ENCODE measurements at places on chromosomes 4 and X.

DNA sequence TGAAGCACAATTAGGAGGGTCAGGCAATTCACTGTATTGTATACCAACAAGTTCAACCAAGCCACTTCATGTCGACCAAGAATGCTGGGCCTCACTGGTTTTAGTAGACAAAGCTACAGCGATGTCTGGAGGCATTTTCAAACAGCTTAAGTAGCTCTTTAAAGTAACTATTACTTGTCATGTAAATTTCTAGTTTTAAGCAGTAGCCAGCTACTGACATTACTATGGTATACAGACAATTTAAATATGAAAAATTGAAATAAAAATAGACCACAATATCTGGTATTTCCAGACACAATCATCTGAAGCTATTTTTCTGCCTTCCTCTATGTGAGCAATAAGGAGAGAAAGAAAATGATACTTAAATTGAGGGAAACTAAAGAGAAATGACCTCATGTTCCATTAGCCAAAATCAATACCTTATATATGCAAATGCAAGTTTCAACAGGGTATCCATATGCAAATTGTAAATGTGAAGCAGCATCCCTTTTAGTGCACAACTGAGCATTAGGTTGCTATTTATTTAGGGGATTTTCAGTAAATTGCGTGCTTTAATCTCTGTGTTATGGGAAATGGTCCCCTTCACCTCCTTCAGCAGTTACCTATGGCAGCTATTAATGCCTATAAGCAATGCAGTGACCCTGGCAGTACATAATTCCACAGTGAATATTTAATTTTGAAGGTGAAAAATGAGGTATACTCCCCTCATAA, 119.5 kb downstream of the GPC3 start:
- DNase-seq, result no peak

DNA sequence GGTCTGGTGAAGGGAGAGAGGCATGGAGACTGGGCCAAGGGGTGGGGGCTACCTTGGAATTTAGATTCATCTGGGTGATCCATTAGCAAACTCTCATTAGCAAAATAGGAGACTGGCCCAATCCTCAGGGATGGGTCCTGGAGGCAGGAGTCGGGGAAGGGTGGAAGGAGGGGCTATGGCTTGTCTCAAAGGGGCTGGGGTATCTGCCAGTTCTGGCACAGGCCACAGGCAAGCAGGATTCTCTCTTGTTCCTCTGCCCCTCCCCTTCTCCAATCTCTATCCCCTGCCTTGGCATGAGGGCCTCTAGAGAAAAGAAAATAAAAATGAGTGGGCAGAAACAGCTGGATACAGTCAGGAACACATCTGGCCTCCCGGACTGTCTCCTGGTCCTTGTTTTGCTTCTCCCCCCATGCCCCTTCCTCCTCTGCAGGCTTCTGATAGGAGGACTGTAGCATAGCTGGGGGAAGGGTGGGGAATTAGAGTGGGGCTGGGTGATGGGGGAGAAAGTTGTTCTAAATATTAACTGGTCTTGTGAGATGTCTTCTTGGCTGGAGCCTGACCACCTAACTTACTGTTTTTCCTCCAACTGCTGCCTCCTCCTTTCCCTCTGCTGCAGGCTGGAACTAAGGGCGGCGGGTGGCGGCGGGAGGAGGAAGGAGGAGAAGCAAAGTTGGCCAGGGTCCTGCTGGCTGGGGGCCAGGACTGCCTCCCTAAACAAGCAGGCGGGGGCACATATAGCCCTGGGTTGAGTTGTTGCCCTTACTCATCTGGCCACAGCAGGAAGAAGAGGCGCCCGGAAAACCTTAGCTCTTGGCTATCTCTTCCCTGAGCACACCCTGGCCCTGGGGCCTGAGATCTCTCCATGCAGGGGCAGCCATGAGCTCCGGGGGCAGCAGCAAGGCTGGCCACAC, 53.3 kb upstream of the LAS1L start:
- peak; percentile 82 for DNase-seq

- DNase-seq, result no peak
These were observed 242.7 kb upstream of the DCAF8L1 start for GRCh38 chrX:28223991-28224390.

DNA sequence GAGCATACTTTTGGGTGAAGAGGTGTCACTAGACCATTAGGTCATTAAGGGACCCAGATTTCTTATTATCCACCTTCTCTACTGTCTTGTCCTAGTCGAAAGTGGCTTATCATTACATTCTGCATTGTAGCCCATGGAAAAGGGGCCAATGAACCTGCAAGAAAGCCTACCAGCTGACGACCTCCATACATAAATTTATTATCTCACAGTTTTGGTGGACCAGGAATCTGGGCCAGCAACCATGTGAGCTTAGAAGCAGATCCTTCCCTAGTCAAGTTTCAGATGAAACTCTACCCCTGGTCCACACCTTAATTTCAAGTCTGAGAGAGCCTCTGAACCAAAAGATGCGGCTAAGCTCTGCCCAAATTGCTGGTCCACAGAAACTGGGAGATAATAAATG, 37.6 kb downstream of the RPS6KA3 start:
- DNase-seq, result no peak

DNA sequence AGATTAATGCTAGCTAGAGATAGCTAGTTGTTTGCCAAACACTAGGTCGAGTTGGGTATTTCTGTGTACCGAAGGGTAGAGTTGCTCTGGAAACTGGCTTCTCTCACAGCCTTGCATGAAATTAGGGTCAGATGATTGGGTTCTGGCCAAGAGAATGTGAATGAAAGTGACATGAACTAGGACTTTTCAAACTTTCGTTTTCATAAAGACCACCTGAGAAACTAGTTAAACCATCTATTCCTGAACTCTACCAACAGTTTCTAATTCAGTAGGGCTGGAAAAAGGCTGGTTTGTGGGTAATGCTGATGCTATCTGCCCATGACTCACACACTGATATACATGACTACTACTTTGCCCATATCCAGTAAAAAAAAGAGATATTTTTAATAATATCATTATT, 157.6 kb downstream of the GASK1B start:
- DNase-seq, result peak; percentile 25

DNA sequence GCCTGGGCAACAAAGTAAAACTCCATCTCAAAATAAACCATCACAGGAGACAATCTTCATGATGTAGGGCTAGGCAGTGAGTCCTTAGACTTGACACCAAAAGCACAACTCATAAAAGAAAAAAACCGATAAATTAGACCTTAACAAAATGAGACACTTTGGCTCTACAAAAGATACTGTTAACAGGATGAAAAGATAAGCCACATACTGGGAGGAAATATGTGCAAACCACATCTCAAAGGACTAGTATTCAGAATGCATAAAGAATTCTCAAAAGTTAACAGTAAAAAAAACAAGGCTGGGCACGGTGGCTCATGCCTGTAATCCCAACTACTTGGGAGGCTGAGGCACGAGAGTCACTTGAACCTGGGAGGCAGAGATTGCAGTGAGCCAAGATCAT, 13.2 kb downstream of the EFHC2 start:
- DNase-seq, result no peak

DNA sequence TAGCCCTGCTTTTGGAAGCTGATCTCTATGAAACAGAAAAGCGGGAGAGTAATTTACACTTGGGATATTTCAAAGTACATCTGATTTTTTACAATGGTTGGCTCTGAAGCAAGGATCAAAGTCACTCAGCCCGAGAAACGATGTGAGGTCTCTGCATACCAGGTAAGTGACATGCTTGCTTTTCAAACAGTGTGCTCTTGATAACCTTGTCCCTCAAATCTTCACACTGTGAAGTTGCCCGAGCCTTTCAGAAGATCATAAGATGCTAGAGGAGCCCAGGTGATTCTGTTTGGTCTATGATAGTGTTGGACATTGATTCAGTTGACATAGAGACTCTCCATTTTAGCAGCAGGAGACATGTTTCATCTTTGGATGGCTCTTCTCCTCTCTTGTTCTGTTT, 47.1 kb upstream of the KLHL34 start:
- DNase-seq, result no peak

DNA sequence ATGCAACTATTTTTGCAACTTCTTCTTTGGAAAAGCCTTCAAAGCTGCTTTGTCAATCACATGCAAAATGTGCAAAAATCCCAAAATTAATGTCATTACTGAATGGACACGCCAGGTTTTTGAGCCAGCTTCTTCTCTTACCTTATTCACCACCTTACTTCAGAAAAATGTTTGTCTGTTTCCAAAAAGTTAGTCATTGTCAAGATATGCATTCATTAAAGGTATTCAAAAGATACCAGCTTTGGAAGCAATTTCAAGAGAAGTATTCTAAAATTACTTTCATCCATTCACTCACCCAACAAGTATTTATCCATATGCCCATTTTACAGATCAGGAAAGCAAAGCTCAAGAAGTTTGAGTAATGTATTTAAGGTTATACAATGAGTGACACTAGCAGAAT, 2.3 kb upstream of the SEPSECS start:
- no peak for DNase-seq

DNA sequence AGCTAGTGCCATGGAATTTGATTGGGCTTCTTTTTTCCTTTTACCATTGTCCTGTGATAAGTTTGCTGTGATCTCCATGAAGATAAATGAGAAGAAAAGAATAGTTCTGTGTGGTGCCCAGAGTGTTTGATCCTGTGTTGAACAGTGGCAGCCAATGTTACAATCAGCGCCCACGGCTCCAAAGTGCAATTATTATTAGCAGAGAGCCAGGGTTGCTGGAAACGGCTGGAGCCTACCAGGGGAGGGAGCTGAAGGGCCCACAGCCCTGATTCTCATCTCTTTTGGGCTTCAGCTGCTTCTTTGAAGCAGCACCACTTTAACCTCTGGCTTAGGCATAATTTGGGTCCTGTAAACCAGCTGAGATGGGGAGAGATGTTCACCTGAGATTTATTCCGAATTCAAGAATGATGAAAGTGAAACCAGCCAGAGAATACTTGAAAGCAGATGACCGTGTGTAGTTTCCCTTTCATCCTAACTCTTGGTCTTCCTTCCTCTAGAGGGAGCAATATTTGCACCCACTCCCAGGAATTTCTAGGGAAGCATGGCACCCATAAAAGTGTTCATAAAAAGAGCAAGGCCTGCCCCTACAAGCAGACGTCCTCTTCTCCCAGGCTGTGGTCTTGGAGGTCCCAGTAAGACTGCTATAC, 298.3 kb downstream of the EVC2 start:
- no peak for DNase-seq

GRCh38 chr4:15507679-15508078, 38.0 kb downstream of the CC2D2A start:
- DNase-seq, result no peak
